ENCODE measurements at places on chromosomes 2 and 18.

- DNase-seq, result no peak
Measured at GRCh38 chr2:232333361-232334135, 45.0 kb upstream of the ALPP start.

- no peak for DNase-seq
Measured at GRCh38 chr2:156476021-156476849, 40.1 kb downstream of the GPD2 start.

- DNase-seq, result no peak
Measured at GRCh38 chr2:233837694-233838229, 16.6 kb downstream of the HJURP start.

GRCh38 chr2:200756618-200757321 lies 54.9 kb upstream of the BZW1 start:
- DNase-seq, result no peak

DNA sequence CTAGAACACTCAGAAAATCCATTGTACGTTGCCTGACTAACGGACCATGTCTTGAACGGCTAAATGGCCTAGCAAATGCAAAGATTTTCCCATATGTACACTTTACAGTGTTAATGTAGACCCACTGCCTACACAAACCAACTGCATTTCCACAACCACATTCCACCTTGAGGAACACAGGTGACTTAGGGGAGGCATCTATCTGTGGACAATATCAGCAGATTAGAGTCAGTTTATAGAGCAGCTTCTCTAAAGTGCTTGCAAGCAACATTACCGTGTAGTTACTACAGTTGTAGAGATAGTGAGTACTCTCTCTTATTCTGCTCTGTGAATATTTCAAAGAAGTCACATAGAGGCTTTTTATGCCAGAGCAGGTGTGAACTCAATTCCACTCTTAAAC lies 139.6 kb downstream of the TCF4 start:
- DNase-seq, result no peak

DNA sequence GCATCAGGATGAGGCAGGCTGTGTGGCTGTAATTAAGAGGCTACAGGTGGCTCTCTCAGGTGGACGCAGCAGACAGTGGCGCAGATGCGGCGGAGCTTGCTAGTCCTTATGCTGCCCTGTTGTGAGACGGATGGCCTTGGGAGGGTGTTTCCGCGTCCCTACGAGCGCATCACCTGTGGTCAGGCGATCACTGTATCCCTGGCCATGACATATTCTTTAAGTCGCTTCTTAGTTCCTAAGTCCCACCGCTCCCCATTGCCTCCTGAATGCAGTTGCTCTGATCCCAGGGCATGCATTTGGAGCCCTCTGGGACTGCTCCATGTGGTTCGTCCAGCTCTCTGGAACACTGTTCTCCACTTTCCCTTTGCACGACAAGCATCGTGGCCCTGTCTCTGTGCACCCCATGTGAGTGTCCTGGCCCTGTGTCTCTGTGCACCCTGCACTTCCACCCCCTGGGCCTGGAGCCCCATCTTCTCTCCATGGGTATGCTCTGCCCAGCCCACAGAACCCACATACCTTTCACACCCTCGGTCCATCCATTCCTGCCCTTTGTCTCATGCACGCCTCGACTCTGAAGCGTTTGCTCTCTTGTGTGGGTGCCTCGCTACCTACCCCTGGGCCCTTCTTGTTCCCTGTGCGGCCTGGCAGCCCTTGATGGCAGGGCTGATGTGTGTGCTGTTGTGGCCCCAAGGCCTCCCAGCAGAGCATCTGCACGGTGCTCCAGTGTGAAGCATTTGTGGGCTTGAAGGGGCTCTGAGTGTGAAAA lies 74.4 kb downstream of the SH3RF3 start:
- DNase-seq, result no peak

GRCh38 chr2:105257981-105258380 lies 16.4 kb downstream of the GPR45 start:
- DNase-seq, result no peak

- DNase-seq, result no peak
Measured at GRCh38 chr2:100240386-100240785, 81.9 kb downstream of the LONRF2 start.

DNA sequence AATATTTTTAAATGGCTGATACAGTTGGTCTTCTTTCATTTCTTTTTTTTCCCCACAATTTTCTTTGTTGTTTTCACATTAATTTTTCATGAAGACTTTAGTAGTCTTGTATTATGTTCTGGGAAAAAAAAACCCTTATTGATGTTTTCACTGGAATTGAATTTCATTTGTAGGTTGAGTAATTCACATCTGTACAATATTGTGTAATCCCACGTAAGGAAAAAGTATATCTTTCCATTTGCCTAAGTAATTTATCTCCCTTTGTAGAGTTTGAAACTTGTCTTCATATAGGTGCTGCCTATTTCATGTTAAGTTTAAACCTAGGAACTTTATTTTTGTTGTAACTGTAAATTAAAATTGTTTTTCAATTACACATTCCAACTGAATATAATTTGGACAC lies 2.0 kb downstream of the DNAJC27 start:
- no peak for DNase-seq

All from activated T-helper 1 cell treated with anti-CD3 and anti-CD28 coated beads, Interleukin-2, amount 50 U/mL, for 16 hours (primary cell).